GM12892 (cell line): ENCODE measurements at places on chromosomes 2 and 18.

GRCh38 chr18:40708726-40709125 lies 1246.3 kb upstream of the PIK3C3 start:
- no peak for DNase-seq

- no peak for DNase-seq
Observed at GRCh38 chr2:177237932-177238331, 25.3 kb downstream of the HNRNPA3 start.

- DNase-seq, result no peak
Observed at GRCh38 chr18:31929273-31929672, 13.7 kb downstream of the TRAPPC8 start.

DNA sequence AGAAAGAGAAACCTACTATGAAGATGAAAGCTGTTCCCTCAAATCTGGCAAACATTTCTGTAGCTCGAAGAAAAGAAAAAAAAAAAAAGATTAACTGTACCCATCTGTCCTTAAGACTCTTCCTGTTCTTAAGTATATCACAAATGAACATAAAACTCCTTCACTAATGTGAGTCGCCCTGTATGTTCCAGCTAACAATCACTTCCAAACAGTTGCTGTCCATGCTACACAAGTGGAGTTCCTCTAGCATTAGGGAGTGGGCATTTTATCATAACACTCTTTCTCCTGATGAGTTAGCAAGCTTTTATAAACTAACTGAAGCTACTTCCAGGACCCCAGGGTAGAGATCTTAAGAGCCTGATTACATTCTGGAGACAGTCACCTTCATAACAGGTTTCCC lies 5.8 kb downstream of the CUL3 start:
- DNase-seq, result no peak

DNA sequence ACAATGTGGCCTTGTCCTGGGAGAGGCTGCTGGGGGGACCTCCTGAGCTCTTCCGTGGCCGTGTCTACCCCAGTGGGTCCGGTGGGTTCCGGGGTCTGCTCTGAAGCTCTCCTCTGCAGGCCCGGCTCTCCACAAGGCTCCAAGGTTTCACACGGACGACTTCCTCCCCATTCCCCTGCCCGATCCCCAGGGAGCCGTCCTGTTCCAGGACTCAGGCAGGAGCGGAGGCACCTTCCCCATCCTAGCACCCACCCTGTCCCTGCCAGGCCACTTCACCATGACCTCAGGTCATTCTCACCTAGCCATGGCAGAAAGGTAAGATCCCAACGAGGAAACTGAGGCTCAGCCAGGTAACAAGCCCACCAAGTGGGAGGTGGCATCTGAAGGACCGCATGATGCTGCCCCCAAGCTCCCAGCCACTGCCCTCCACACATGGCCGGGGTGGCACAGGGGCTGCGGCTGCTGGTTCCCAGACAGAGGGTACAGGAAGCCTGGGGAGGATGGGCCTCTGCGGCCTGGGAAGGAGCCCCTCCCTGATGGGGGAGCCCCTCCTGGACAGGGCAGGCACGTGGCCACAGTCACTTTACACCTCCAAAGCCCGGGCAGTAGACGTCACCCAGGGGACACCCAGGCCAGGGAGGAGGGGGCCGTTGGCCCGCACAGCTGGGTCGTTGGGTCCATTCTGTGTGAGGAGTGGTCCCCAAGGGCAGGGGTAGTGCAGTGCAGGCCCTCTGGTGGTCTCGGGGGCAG lies 274.0 kb downstream of the NDUFA10 start:
- DNase-seq, result no peak

GRCh38 chr2:145692971-145693478 lies 1173.1 kb upstream of the ZEB2 start:
- DNase-seq, result no peak

DNA sequence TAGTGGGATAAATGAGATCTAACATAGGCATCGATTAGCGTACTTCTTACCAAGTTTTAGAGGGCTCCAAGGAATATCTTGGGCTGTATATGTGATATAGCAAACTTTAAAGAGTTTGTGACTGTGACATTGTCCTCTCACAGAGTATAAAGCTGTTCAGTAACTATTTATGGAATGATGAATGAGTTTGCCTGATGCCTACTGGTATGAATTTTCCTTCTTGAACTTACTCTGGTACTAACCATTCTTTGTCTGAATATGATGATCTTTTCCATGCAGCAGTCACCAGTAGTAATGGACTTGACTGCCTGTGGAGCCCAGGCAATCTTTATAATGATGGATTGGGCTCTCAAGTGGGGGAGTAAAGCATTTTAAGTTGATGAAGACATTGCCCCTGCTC lies 120.5 kb downstream of the PARD3B start:
- DNase-seq, result no peak

GRCh38 chr2:29628862-29629261 lies 292.5 kb downstream of the ALK start:
- no peak for DNase-seq

DNA sequence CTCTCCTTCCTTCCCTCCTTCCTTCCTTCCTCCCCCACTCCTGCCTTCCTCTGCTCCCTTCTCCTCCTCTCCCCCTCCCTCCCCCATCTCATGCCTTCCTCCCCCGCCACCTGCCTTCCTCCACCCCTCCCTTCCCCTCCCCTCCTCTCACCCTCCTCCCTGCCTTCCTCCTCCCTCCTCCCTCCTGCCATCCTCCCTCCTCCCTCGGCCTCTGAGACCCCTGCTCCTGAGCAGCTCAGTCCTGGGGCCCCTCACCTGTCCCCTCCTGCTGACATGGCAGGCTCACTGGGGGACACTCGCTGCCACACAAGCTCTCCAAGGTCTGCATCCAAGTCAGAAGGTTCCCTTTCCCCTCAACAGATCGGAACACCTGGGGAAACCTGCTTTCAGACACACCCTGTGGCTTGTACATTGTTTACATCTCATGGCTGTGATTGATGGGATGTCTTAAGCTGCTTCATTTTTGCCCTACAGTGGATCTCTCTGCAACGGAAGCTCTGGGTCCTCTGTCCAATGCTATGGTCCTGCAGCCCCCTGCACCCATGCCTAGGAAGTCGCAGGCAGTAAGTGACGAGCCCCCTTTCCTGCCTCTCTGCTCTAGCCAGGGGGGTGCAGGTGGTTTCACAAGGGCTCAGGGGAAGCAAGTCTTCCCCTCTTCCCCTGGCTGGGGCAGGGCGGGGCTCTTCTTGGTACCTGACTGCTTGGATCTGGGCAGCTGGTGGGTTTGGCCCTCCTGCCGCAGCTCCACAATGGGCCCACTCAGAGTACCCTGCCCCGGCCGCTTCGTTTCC lies 22.9 kb downstream of the ITGB1BP1 start:
- DNase-seq, result no peak

DNA sequence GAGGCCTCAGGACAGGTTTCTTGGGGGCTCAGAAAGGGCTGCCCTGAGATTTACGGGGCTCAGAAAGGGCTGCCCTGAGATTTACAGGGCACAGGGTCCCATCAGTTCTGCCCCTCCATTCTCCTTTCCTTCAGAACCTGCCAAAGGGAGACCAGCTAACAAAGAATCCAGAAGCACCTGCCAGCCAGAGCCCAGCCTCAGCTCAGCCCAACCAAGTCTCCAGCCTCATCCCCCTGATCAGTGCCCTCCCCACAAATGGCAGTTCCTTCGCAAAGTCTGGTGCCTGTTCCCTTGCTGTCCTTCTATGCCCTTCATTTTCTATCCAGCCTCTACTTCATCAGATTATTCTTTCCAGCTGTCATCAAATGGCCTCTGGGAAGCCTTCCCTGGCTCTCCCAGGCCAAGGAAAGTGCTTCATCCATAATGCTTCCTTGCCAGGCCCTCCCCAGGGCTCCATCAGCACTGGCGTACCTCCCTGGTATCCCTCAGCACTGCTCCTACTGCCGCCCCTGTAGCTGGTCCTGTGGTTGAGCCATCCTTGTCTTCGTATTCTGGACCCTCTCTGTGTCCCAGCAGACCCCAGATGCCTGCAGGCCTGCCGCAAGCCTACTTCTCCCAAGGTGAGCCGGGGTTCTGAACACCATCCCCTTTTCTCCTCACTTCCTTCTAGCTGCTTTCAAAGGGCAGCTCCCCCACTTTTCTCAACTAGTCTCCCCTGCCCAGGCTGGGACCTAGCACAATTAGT lies 96.2 kb upstream of the EPAS1 start:
- DNase-seq, result no peak

GRCh38 chr2:198615972-198616371 lies 811.6 kb downstream of the PLCL1 start:
- DNase-seq, result no peak

- no peak for DNase-seq
Observed at GRCh38 chr18:24227977-24228666, 89.3 kb downstream of the CABYR start.

DNA sequence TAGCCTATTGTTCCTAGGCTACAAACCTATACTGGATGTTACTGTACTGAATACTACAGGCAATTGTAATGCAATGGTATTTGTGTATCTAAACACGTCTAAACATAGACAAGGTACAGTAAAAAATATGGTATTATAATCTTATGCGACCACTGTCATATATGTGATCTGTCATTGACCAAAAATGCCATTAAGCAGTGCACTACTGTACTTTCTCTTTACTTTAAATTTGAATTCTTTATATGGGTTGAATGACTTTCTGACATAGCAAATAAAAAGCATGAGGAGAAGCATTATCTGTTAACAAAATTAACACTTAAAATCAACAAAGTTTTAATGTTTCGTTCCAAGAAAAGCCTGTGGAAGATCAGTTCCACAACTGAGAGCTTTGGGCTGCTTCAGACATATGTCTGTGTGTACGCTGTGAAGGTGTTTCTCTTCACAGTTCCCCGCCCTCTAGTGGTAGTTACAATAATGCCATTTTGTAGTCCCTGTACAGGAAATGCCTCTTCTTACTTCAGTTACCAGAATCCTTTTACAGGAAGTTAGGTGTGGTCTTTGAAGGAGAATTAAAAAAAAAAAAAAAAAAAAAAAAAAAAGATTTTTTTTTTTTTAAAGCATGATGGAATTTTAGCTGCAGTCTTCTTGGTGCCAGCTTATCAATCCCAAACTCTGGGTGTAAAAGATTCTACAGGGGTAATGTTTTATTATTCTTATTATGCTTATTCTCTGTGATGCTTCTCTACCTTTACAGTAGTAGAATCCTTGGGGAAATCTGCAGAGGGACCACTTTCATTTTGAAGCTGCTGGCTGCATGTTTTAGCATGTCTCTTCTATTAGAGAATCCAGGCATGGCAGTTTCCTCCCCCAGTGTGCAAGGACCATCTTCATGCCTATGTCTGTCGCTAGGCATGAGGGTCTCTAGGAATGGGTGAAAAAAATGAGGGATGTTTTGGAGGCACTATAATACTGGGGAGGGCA lies 54.5 kb downstream of the SCN2A start:
- DNase-seq, result peak; percentile 1

DNA sequence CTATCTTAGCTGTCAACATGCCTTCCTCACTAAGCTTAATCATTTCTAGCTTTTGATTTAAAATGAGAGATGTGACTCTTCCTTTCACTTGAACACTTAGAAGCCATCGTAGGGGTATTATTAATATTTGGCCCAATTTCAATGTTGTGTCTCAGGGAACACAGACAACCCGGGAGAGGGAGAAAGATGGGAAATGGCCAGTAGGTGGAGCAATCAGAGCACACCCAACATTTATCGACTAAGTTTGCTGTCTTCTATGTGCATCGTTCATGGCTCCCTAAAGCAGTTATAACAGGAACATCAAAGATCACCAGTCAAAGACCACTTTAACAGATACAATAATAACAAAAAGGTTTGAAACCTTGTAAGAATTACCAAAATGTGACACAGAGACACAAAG lies 110.2 kb downstream of the OLA1 start:
- DNase-seq, result no peak

DNA sequence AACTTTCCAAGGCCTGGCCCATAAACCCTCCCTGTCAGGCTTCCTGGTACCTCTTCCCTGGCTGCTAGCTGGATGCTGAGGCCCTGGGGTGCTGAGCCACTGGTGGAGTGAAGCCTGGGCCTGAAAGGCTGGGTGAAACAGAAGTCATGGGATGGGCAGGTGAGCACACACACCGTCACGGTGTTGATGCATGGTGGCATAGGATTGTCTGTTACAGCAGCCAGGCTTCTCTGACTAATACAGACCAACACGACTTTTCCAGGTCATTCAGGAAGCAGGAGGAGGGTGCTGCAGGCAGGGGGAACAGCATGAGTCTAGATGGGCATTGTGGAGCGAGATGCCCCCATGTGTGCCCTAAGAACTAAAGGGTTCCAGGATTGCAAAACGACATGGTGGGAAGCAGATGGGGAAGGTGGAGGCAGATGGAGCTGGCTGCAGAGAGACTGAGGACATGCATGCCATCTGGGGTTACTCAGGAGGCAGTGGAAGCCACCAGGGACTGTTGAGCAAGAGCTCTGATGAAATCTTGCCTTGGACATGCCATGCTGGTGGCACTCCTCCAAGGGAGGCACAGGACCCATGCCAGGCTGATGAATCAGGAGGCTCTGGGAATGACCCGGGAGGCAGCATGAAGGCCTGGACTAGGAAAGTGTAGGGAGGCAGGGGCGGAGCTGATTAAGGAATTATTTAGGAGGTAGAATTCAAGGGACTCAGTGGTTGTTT lies 480.9 kb downstream of the TSN start:
- no peak for DNase-seq

- no peak for DNase-seq
Observed at GRCh38 chr2:160036736-160037135, 25.7 kb downstream of the PLA2R1 start.

GRCh38 chr2:114265261-114265660 lies 177.2 kb upstream of the DPP10 start:
- no peak for DNase-seq

GRCh38 chr18:58449464-58449863 lies 179.4 kb downstream of the ALPK2 start:
- DNase-seq, result no peak
